T-helper 17 cell (primary cell): ENCODE measurements at places on chromosomes 3 and 15.

DNA sequence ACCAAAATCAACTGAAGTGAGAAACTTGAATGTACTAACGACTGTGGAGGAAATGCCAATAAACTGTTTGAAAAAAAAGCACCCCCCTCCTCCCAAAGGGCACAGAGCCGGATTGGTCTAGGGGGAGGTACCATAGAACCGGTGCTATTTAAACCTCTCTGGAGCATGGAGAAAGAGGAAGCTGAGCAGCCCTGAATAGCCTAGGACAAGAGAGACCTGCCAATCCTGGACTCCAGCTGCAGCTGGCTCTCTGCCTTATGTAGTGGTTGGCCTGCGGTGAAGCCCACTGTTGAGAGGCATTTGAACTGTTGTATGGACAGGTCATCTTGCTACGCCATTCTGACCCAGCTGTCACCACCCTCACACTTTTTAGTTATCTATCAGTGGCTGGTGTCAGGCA, 1.5 kb upstream of the SH3GL3 start:
- DNase-seq = no peak

DNA sequence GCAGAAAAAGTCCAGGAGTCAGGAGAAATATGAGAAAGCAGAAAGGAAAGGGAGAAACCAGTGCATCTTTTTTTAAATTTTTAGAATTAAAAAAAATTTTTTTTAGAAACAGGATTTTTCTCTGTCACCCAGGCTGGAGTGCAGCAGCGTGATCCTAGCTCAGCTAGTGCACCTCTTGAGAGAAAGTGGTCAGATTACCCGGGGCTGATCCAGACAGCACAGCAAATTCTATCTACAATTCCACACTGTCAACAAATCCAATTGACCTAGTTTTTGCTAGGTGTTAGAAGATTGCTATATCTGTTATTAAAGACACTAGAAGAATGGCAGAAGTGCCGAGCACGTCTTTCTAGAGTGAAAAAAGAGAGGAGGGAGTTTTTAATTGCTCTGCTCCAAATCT, 117.3 kb downstream of the RFTN1 start:
- DNase-seq = no peak

- no peak for DNase-seq
These were observed 30.1 kb downstream of the FNDC3B start for GRCh38 chr3:172069478-172069877.

DNA sequence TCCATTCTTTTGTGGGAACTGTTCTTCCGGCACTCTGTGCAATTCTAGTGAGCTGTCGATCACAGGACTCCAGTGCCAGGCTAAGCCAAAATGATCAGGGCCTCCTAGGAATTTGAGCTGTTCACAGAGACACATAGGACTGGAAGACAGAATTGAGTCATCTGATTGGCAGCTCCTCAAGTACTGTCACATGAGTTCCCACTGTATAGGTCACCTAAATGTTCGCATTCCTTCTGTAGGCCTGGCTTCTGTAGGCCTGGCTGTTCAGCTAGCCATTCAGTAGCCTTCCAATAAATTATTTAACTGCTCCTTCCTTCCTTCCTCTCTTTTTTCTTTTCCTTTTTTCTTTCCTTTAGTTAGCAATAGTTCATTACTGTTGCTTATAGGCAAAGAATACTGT, 4.3 kb downstream of the PROS1 start:
- no peak for DNase-seq

DNA sequence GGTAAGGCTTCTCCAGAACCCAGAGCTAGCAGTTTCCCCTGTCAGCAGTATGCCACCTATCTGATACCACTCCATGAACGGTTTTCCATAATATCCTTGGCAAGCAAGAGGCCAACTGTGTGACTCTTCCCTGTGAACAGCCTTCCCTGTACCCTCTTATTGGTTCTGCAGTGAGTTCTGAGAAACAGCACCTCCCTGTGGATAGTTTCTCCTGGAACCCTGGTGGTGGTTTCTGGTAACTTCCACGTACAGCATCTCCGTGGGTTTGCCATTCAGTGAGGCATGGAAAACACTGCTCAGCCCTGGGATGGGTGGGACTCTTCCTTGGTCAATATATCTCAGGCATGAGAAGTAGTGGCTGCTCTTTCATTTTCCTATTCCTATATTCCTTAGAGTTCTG, 19.4 kb upstream of the SERPINI2 start:
- no peak for DNase-seq

DNA sequence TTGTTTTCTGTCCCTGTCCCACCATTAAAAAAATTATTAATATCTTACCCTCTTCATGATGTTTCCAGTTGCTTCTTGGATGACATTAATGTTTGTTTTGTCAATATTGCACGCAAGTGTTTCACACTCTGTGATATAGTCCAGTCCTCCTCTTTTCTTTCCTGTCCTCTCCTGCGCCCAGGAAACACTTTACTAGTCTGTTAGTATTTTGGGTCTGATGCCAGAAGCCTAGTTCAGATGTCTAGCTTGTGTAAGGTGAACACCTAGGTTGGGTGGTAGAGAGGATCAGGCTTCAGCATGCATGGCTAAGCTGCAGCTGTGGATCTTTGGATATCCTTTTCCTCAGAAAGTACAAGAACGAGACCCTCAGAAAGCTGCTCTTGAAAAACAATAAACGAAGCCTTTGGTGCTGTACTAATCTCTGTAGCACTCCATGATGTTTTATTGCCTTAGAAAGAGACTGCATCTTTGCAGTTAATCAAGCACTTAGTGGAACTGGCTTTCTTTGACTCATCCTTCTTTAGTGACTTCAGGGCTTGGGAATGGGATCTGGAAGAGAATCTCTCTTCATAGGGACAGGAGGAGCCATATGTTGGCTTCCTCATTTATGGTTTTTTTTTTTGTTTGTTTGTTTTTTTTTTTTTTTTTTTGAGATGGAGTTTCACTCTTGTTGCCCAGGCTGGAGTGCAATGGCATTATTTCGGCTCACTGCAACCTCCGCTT, 253.4 kb downstream of the LPP start:
- DNase-seq = no peak

DNA sequence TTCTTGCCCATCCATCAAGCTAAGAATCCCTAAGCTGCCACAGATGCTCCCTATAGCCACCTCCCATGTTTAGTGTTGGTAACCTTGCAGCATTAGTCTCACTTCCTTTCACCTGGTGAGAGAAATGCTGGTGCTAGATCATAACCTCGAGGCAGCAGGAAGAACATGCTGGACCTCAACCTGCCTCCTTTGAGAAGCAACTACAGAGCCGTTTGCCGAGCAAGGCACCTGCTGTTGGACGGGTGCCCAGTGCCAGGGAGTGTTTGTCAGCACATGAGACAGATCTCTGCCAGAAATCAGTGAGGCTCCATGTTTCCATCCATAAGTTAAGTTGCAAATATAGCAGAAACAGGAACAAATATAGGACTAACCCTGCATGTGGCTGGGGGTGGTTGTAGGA, 955.7 kb downstream of the TUSC7 start:
- DNase-seq = no peak
